KG1 (cell line): ENCODE measurements at places on chromosomes 11 and 22.

DNA sequence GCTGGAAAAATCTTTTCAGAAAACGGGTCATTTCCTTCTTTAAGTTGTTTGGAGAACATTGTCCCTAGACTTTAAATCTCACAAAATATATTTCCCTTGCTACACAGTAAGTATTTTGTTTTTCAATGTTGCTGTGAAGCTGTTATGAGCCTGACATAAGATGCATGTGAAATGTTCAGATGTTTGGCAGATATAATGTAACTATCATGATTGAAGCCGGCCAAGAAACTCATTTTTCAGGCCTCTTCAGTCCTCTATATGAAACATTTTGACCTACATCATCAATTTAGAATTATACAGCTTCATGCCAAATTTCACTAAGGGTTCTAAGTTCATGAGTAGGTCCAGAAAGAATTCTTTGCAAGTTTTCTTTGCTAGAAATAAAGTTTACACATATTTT, 133.8 kb downstream of the JRKL start:
- no peak for DNase-seq

DNA sequence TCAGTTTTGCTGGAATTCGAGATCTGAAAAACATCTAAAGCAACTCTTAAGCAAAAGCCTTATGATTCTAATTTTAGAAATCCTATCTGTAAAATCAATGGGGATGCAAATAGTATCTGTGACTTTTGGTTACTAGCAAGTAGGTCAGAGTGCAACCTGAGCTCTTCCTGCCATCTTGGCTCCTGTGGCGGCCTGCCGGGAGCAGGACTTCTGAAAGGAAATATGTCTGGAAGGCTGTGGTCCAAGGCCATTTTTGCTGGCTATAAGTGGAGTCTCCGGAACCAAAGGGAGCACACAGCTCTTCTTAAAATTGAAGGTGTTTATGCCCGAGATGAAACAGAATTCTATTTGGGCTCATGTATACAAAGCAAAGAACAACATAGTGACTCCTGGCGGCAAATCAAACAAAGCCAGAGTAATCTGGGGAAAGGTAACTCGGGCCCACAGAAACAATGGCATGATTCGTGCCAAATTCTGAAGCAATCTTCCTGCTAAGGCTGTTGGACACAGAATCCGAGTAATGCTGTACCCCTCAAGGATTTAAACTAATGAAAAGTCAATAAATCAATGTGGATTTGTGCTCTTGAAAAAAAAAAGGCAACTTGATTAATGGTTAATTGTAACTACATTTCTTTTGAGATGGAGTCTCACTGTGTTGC, 1.7 kb downstream of the SAMM50 start:
- DNase-seq = no peak

DNA sequence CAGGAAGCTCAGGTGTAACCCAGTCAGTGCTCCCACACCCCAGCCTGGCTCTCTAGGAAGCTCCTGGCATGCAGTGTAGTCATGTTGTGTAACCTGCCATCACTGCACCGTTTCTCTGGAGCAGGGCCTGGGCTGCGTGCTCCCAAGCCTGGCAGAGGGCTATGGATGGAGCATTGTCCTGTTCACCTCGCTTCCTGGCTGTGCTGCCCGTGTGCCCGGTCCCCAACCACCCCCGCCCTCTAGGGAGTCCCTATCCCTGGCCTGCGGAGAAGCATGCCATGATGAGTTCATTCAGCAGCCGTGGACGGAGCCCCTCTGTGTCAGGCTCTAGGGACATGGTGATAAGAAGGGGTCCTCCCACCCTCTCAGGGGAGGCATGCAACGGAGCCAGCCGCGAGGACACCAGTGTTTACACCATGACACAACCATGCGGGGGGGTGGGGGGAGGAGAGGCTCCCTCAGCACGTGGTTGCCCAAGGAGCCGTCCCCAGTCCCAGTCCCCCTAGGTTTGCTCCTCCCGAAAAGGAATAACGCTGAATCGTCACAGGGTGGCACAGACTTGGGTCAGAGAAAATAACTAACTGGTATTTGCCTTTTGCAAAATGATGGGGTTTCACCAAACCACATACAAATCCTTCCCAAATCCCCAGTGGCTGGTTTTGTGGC, 73.1 kb downstream of the FBLN1 start:
- no peak for DNase-seq

GRCh38 chr11:115418626-115419025, 85.6 kb downstream of the CADM1 start:
- no peak for DNase-seq

DNA sequence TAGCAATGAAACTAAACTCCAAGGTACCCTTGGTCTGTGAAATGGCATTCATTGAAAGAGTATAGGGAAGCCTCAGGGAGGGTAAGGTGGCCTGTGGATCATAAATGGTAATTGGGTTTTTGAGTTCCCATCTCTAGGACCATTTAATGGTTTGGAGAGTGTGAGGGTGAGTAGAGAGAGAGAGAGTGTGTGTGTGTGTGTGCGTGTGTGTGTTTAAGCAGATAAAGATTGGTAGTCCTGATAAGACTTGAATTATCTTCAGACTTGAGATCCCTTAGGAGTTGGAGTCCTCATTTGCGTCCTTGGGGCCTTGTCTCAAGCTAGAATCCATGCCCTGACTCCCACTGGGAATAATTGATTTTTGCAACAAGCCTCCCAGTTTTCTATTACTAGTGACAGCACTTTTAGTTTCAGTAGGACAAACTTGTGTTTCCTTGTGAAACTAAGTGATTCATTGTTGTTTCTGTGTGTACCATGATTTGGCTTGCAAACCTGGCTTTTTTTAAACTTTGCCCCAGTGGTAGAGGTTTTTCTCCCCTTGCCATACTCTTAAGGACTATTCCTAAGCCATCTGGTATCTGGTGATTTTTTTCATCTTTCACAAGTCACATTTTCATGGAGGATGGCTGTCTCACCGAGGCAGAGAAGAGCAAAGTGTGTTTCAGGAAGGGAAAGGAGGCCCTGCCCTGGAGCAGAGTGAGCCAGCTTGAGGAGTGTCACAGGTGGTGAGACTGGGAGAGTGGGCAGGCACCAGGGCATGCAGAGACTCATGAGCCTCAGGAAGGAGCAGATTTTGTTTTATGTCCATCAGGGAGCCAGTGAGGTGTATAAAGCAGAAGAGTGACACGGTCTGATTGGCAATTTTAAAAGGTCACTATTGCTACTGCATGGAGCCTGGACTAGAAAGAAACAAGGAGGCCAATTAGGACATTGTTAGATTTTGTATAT, 26.7 kb downstream of the ALKBH3 start:
- DNase-seq = no peak

GRCh38 chr22:38085056-38085455, 1.1 kb upstream of the SLC16A8 start:
- no peak for DNase-seq

DNA sequence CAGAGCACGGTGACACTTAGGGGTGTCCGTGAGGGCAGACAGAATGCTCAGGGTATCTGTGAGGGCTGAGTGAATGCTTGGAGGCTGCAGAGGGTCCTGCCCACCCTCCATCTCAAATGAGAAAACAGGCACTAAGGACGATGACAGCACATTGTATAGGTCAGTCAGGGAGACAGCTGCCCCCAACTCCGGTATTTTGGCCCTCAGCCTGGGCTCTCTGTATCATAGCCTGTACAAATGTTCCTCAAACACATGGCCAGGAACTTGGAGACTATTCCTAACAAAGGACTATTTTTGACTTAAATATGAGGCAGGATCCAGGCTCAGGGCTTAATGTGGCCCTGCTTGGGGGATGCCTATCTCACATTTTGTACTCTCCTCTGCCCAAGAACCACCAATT, 145.4 kb downstream of the OPCML start:
- DNase-seq = no peak
